ENCODE measurements at places on chromosomes 3 and 15. TPM values are rescaled to one million over a fixed set of nuclear protein-coding genes. Genes with fewer than 3 reads are reported as not detected.

The LRRC3B gene
- total RNA-seq: not detected

The C3orf49 gene
- total RNA-seq: not detected

The RTP4 gene
- total RNA-seq: 0.18 TPM

The BCL2A1 gene
- total RNA-seq: 0.19 TPM

The RAMAC gene
- total RNA-seq: 26.8 TPM

The STOML1 gene
- total RNA-seq: 8.5 TPM

The MYLK gene
- total RNA-seq: 30.8 TPM

The HDDC3 gene
- total RNA-seq: 12.6 TPM

The FAM227B gene
- 2.5 TPM for total RNA-seq

The LRRC2 gene
- total RNA-seq: under 0.01 TPM

The PLCH1 gene
- total RNA-seq: 0.09 TPM

The AP2M1 gene
- total RNA-seq: 505 TPM

The ARNT2 gene
- total RNA-seq: 0.09 TPM

The RTP1 gene
- not detected for total RNA-seq

The GOLGA6L7 gene
- total RNA-seq: not detected

The NEO1 gene
- total RNA-seq: 0.09 TPM

The MAP1A gene
- total RNA-seq: 0.63 TPM
